ENCODE measurements at places on chromosomes 1 and 21.

DNA sequence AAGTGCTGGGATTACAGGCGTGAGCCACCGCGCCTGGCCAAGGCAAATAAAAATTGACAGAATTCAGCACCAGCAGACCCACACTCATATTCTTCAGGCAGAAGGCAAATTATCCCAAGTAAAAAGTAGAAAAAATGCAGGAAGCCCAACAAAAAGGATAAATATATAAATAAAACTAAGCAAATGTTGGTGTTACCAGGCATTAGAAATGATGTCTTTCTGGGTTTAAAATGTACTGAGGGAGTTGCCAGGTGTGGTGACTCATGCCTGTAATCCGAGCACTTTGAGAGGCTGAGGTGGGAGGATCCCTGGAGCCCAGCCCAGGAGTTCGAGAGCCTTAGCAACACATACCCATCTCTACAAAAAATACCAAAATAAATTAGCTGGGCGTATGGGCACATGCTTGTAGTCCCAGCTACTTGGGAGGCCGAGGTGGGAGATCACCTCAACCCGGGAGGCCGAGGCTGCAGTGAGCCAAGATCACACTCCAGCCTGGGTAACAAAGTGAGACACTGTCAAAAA lies 6.3 kb downstream of the INTS11 start:
- no peak for DNase-seq

- DNase-seq = no peak
Observed at GRCh38 chr1:94899756-94900155, 27.2 kb downstream of the CNN3 start.

DNA sequence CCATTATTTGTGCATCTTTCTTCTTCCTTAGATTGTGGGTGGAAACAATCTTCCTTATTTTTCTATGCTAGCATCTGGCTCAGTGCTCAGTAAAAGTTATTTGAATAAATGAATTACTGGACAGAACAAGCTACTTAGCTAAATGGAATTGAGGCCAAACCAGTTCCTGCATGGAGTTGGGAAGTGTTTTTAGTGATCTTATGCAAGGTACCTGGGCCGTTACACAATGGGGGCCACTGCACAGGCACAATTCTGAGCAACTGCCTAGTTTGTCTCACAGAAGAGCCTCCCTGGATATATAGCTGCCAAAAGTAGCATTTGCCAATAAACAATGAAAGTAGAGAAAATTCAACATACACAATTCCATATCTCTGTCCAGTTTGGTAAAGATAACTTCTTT lies 27.0 kb upstream of the SERBP1 start:
- no peak for DNase-seq

- DNase-seq = no peak
Observed at GRCh38 chr1:227709451-227709850, 25.7 kb downstream of the JMJD4 start.

GRCh38 chr1:76293831-76294230 lies 219.3 kb downstream of the ST6GALNAC3 start:
- DNase-seq = no peak

GRCh38 chr1:41642922-41643821 lies 158.7 kb upstream of the EDN2 start:
- DNase-seq = no peak

- no peak for DNase-seq
Observed at GRCh38 chr1:22828484-22829308, 118.1 kb downstream of the EPHB2 start.

DNA sequence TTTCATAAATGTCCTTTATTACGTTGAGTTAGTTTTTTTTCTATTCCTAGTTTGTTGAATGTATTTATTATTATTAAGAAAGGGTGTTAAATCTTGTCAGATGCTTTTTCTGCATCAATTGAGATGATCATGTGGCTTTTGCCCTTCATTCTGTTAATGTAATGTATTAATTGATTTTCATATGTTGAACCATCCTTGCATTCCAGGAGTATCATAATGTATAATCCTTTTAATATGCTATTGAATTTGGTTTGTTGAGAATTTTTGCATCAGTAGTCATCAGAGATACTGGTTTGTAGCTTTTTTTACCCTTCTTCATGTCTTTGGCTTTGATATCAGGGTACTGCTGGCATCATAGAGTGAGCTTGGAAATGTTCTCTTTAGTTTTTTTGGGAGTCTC lies 100.0 kb downstream of the POFUT2 start:
- DNase-seq = no peak

GRCh38 chr1:44985747-44986359 lies 542 bp downstream of the EIF2B3 start:
- DNase-seq = no peak

DNA sequence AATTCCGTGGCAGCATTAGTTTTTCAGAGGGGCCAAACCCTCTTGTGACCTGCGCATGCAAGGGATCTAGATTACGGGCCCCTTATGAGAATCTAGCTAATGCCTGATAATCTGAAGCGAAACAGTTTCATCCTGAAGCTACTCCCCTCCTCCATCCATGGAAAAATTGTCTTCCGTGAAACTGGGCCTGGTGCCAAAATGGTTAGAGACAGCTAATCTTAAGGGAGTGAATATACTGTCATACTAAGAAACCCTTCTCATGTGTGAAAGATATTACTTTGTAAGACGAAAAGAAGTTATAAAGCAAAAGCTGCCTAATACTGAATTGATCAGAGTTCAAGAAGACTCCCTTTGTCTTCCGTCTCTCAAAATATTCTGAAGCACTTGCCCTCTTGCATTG lies 166.3 kb downstream of the DUSP10 start:
- DNase-seq = no peak

DNA sequence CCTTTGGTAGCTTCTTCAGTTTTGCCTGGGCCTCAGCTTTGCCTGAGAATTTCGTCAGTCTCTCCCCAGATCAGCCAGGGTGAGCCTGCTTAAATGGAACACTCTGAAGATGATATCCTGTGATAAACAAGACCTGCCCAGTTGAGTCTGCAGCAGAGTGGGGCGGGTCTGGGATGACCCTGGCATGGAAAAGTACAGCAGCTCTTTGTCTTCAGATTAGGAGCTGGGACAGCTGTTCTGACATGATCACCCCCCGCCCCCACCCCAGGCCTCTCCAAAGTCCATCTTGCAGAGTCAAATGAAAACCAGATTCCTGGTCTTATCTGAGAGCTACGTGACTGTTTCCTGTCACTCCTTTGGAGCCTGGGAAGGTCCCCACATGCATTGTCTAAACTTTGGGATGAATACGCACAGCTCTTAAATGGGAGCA lies 2.2 kb upstream of the TMEM51 start:
- DNase-seq = no peak

DNA sequence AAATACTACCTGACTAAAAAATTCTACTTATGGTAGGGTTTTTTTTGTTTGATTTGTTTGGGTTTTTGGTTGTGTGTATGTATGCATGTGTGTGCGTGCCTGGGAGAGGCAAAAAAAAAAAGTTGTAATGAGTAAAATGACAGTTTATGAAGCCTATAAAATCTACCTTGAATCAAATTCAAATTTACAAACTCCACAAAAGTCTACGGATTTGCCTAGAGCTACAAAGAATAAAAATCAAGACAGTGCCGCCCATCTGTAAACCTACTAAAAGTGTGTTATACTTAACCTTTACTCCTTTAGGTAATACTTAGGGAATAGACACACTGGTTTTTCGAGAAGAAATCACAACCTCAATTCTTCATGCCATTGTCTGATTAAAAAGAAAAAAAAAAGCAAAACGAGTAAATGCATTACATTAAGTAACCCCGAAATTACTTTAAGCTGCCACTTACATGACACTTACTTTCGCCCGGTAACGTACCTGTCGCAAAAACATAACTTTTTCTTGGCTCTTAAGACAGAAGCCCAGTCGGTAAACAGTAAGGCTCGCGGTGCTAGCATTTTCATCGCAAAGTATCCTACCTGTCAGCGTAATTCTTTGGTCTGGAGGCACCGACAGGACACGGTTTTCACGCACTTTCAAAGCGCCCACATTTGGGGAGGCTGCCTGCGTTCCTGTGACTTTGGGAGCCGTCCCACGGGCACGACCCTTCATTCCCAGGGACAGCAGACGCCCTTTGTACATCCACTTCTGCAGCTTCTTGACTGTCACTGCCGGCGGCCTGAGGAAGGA lies 951 bp downstream of the SYDE2 start:
- no peak for DNase-seq

GRCh38 chr1:193105821-193106177 lies 585 bp upstream of the GLRX2 start:
- DNase-seq = no peak

- DNase-seq = no peak
Observed at GRCh38 chr1:21673277-21673780, 4.2 kb upstream of the RAP1GAP start.

GRCh38 chr21:25370311-25370744 lies 237.0 kb downstream of the MRPL39 start:
- DNase-seq = no peak

DNA sequence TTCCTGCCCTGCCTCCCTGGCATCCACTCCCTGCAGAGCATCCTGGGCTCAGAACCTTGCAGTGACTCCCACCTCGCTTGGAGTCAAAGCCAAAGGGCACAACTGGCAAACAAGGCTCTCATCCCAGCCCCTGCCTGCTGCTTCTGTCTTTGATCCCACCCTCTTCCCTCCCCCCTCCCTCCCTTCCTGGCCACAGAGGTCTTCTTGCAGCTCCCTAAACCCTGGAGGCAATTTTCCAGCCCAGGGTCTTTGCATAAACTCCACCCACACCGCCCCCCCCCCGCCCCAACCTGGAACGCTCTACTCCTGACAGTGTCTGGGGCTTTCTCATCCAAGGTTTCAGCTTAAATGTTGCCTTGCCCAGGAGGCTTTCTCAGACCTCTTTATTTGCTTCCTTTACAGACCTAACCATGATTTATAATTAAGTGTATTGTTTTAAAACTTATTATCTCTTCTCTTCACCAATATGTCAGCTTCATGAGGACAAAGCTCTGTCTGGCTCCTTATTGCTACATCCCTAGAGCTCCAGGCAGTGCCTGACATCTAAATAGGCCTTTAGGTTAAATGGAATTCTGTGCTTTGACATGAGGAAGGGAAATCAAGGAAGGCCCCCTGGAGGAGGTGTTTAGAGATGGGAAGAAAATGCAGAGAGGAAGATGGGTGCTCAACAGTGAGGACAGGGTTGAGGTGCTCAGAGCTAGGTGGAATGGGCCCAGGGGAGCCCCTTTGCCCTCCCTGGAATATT lies 37.7 kb upstream of the PADI1 start:
- no peak for DNase-seq

Measured in NK-92 treated with Interleukin-12 subunit alpha and Interleukin-12 subunit beta, amount 100 ng/mL, for 24 hours (cell line).